ENCODE measurements at places on chromosomes 13 and 19.

DNA sequence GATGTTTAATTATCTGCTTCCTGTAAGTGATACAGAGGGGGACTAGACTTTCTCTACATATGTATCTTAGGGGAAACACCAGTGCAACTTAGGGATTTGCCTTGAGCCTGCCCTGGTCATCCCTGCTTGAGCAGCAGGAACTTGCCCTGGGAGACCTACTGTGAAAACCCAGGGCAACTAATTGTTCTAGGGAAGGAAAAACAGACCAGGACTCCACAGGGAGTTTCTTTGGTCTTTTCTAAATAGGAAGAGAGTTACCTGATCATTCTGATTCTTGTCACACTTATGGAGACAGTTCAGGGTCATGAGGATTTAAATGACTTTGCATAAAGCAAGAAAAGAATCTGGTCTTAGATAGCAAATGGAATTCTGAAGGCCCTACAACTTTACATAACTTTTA, 89.1 kb downstream of the WASF3 start:
- no peak for DNase-seq

DNA sequence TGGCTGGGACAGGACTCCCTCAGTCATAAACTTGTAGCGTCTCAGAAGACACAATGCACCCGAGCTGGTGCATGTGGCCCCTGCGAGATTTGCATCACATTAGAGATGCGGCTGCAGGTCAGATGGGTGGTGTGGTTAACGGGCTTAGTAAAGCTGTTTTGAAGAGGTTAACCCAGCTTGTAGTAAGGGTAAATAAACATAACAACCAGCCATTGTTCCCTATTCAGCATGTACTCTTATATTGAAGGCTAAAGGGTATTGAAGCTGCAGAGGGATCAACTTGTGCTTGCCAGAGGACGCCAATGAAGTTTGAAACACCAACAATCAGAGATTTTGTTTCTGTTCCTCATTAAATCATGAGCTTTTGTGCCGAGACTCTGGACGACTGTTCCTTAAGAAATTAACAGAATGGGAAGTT, 79.4 kb downstream of the ZIC5 start:
- DNase-seq, result no peak

- DNase-seq, result no peak
Observed at GRCh38 chr19:46040952-46041500, at the start of gene IGFL4. Gene IGFL4 (minus strand): TSS chr19:46041002. CDS start chr19:46040962, 40 bp downstream.

GRCh38 chr19:11230621-11231386, 8.6 kb upstream of the ANGPTL8 start:
- DNase-seq, result no peak

GRCh38 chr13:65943024-65943423, 1287.1 kb downstream of the PCDH9 start:
- no peak for DNase-seq

GRCh38 chr13:74530011-74530410, 395.8 kb upstream of the KLF12 start:
- DNase-seq, result no peak

DNA sequence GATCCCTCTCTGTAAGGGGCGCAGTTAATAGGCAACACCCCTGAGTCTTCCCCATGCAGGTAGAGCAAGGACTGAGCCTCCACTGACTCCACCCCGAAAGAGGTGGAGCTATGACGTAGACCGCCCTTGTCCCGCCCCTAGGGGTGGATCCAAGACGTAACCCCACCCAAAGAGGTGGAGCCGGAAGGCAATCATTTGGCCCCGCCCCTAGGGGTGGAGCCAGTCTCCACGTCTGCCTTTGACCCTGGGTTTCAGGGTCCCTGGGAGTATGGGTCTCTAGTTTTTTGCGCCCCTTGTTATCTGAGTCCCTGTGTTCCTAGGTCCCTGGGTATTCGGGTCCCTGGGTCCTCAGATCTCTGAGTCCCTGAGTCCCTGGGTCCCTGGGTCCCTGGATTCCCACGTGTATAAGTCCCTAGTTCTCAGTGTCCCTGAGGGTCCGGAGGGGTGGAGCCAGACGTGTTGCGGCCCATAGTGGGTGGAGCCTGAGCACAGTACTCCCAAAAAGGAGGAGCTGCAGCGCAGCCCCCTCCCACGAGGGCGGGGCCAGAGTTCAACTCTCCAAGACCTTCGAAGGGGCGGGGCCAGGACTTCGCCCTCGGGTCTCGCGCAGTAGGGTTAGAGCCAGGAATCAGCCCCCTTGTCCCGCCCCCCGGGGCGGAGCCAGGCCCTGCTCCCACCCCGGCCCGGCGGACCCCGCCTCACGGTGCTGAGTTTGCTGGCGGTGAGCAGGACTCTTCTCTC, 5.3 kb downstream of the DENND1C start:
- DNase-seq, result peak; percentile 78

- peak; percentile 96 for DNase-seq
Observed at GRCh38 chr13:23579072-23579895, 9.1 kb downstream of the TNFRSF19 start.

- DNase-seq, result no peak
Observed at GRCh38 chr19:34961775-34962686, 2.0 kb downstream of the ZNF792 start.

- DNase-seq, result no peak
Observed at GRCh38 chr13:20945952-20946383, 43.4 kb upstream of the XPO4 start.

DNA sequence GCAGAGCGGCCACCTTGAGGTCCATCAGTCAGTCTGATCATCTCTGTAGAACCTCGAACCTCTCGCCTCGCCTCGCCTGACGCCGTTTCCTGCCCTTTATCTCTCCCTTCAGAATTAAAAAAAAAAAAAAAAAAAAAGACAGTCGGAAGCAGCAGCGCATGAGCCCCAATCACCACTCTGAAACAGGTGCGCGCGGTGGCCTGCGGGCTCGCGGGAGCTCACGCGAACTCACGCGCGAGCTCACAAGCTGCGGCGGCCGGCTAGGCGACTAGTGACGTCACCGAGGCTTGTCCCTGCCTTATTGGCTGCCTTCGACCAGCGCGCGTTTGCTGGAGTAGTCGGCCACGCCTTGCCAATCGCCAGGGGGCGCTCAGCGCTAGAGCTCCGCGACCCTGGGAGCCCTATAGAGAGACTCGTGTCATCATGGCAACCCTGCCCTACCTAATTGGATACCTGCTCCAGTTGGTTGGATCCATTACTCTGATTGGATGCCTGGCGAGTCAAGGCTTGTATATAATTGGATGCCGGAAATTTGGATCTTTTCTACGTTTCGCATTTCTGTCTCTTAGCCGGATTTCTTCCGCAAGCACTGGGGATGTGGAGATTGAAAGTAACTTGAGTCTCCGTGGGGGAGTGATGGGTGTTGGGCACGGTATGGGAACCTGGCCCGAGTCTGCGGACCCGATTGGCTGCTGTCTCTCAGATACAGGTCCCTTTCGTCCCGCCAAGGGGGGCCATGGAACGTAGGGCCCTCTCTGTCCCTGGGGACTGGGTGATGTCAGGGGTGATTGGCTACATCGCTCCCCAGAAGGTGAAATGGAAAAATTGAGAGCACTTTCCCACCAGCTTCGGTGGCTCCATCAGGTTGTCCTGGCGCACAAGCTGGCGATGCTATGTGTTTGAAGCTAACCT, 31.6 kb downstream of the SYT3 start:
- peak; percentile 80 for DNase-seq

GRCh38 chr13:97727991-97728390, 225.5 kb upstream of the IPO5 start:
- no peak for DNase-seq

DNA sequence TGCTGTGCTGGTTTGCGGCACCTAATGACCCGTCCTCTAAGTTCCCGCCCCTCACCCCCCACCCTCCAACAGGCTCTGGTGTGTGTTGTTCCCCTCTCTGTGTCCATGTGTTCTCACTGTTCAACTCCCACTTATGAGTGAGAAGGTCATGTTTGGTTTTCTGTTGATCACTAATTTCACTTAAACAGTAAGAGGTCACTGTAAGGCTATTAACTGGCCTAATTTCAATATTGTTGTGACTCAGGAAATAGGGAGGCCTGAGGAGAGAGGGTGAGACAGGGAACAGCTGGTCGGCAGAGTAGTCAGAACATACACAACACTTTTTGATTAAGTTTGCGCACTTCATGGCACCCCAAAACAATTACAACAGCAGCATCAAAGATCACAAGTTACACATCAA, 15.6 kb downstream of the TUBGCP3 start:
- no peak for DNase-seq

- DNase-seq, result no peak
Observed at GRCh38 chr13:70353096-70353495, 244.8 kb upstream of the KLHL1 start.

DNA sequence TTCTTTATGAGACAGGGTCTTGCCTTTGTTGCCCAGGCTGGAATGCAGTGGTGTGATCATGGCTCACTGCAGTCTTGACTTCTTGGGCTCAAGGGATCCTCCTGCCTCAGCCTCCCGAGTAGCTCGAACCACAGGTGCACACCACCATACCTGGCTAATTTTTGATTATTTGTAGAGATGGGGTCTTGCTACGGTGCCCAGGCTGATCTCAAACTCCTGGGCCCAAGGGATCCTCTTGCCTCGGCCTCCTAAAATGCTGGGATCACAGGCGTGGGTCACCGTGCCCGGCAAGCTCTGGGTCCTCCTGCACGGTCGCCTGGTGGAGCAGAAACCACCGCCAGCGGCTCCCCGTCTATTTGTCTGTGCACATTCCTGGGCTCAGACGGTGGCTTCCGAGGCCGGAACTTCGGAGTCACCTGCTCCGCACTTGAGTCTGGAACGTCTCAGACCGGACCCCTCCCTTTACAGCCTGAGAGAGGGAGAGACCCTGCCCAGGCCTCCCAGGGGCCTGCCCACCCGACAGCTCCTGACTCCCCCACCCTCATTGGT, 22.2 kb downstream of the EFNA2 start:
- DNase-seq, result no peak

Data from progenitor cell of endocrine pancreas (in vitro differentiated cells).